ENCODE measurements at places on chromosomes 3 and 15.

GRCh38 chr3:57755368-57755675 is 787 bp upstream of the SLMAP start:
- no peak for DNase-seq

GRCh38 chr15:87967951-87968350 is 288.6 kb downstream of the NTRK3 start:
- no peak for DNase-seq

- no peak for DNase-seq
Measured at GRCh38 chr3:100941451-100941850, 51.8 kb downstream of the ABI3BP start.

- no peak for DNase-seq
Measured at GRCh38 chr15:30953183-30953582, 38.2 kb downstream of the MTMR10 start.

GRCh38 chr15:77179541-77179998 is 108.7 kb upstream of the TSPAN3 start:
- DNase-seq = no peak

DNA sequence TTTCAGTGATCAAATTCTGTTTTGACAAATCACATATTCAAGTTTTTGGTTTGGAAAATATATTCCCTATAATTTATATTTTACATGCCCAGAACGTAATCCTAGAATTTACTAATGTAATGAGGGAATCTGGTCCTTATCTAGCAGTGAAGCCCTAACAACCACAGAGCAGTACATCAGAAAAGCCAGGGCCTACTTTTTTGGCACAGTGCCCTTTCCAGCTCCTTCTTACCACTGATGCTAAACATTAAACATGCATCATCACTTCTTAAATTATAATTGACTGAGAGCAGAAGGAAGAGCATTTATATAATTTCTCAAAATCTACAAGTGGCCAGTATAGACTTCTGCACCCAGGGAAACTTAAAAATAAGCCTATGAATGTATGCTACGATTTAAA is 66.7 kb downstream of the FBXL22 start:
- DNase-seq = no peak

GRCh38 chr3:8834974-8835373 is 65.6 kb upstream of the OXTR start:
- no peak for DNase-seq

- no peak for DNase-seq
Measured at GRCh38 chr3:149128821-149129220, 617 bp upstream of the HPS3 start.

Measured in left lung (tissue), 14 donors.